Activated gamma-delta T cell treated with anti-CD3 and anti-CD28 coated beads, Interleukin-2, amount 50 U/mL, for 16 hours (primary cell): ENCODE measurements at places on chromosomes 3 and 15.

DNA sequence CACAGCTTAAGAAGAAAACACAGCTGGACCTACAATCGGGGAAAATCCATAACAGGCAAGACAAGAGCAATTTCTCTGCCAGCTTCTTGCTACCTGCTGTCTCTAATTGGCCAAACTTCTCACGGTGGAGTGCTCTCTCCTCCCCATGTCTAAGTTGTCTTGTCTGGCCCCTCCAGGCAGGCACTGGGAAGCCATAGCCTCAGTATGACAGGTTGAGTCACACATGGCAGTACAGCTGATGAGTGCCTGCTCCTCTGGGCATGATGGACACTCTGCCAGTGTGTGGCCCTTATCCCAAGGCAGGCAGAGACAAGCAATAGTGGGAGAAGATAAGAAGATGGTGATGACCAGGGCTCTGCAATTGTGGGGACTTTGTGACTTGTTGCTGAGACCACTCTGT, 551.8 kb downstream of the DIPK2A start:
- DNase-seq = no peak

DNA sequence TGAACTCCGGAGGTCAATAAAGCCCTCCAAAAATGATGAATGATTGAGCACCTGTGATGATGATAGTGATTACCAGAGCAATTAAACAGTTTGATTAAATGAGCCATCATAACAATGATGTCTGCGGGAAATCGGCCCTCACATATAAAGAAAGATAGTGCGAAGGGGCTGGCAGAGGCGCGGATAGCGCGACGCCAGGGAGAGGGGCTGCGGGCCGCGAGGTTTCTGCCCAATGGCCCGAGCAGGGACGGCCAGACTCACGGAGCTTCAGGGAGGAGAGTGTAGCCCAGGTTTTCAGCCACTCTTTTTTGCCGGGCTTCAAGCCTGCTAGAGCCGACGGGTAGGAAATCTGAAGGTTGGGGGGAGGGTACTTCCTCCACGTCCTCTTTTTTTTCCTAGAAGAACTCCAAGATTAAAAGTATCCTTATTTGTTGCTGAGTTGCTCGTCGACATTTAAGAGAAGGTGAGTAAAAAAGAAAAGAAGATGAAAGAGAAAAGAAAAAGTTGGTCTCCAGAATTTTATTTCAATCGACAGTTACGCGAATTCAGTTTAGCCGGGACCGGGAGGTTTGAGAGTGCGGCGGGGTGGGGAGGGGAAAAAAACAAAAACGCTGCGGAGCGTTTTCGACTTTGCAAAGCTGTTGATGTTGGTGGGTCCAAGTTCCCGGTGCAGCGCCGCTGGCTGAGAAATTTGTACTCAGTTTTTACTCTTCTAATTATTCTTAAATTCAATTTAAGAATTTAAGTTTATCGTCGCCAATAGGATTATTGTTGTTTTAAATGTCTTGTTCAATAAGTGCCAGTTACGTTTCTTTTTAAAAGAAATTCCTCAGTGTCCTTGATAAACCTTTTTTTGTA, 2.2 kb upstream of the MEIS2 start:
- DNase-seq = no peak

DNA sequence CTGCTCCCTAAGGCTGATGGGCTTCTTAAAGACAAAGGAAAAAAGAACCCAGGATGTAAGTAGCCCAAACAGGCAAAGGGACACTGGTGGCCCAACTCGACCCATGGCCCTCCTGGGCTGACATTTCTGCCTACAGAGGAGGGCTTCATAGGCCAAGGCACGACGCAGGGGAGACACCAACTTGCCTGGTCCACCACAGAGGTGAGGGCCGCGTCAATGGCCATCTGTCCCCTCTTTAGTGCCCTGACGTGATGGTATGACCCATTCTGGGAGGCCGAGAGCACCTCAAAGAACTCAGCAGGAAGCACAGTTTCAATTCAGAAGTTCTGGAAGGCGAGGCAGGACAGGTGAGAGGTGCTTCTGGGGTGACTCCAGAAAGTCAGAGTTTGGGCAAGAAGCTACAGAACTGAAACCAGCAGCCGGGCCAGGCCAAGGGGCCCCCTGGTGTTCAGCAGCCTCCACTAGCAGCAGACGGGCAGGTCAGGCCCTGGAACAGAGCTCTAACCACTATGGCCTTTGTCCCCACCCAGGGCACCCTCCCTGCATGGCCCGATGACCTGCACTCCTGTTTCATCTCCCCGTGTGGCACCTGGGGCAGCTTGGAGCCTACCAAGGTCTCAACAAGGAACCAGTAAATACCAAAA, 45.1 kb downstream of the HMCES start:
- DNase-seq = no peak

GRCh38 chr3:30245858-30246622, 360.4 kb upstream of the TGFBR2 start:
- no peak for DNase-seq

- no peak for DNase-seq
Observed at GRCh38 chr3:42497009-42497731, 5.3 kb upstream of the VIPR1 start.

DNA sequence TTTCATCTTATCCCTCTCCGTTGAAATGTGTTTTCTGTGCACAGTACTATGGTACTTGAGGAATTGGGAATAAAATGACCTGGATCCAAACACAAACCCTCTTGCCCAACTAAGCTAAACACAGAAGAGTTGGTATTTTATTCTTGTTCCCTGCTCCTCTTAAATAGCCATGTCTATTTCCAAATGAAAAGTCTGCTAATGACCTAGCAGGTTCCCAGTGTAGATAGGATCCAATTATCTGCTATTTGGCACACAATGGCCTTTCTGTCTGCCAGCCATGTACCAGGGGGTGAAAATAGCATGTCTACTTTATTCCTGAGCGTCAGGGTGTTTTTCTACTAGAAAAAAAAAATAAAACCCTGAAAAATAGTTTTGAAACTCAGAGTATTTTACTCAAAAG, 657.0 kb upstream of the NAALADL2 start:
- DNase-seq = no peak

DNA sequence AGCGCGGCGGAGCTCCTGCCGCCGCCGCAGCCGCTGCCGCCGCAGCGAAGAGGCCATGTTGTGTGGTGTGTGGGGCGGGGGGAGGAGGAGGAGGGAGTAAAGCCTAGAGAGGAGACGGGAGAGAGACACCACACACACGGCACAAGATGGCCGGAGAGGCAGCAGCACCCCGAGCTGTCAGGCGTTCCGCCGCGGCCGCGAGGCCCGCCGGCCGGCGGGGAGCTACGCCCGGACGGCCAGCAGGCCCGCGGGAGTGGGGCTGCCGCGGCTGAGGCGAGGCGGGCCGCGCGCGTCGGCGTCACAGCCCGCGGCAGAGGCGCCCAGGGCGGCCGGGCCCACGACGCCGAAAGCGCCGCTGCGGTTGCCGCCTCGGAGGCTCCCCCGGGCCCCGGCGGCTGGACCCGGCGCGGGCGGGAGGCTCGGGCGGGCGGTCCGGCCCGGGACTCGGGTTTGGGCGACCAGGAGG, 17.4 kb upstream of the CHD2 start:
- DNase-seq = no peak

DNA sequence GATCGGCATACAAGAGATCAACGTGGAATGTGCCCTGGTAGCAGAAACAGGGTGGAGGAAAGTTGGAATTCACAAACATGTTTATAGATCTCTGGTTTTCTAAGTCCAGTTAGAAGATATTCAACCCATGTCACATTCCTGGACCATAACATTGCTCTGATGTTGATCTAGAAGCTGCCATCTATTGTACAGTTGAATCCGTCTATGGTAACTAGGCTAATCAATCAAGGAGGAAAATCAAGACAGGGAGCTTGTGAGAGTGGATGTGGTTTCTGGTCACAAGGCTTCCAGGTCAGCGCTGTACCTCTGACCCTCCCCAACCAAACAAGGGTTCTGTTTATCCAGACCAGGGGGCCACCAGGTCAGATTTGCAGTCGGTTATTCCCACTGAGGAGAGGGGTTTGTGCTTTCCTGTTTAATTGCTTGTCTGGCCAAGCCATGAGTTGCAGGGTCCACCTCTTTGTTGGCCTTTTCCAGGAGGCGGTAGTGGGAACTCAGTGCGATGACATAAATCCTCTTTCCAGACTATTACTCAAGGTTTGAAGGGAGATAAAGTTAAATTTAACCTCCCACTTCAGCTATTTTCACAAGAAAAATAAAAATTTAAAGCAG, 130.3 kb downstream of the SLCO3A1 start:
- DNase-seq = no peak

GRCh38 chr3:134381831-134382442, 7.7 kb upstream of the AMOTL2 start:
- DNase-seq = no peak

DNA sequence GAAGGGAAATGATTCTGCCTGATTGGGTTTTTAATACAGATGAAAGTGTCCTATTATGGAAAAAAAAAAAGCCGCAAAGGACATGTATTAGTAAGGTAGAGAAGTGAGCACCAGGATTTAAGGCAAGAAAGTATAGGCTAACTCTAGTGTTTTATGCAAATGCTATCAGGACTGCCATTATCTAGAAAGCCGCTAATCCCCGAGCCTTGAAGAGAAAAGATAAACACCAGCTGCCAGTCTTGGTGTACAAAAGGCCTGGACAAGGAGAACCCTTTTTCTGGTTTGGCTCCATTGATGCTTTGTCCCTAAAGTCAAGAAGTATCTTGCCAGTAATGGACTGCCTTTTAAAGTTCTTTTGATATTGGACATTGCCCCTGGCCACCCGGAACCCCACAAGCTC, 8.6 kb upstream of the TRIM59 start:
- no peak for DNase-seq

GRCh38 chr15:54681584-54681983, 515.2 kb downstream of the RSL24D1 start:
- DNase-seq = no peak

- peak; percentile 60 for DNase-seq
Observed at GRCh38 chr3:120093911-120094775, at the start of gene GSK3B. Gene GSK3B, minus strand, starts transcription at chr3:120094447. Its CDS starts 1,013 bp downstream, at chr3:120093434.

DNA sequence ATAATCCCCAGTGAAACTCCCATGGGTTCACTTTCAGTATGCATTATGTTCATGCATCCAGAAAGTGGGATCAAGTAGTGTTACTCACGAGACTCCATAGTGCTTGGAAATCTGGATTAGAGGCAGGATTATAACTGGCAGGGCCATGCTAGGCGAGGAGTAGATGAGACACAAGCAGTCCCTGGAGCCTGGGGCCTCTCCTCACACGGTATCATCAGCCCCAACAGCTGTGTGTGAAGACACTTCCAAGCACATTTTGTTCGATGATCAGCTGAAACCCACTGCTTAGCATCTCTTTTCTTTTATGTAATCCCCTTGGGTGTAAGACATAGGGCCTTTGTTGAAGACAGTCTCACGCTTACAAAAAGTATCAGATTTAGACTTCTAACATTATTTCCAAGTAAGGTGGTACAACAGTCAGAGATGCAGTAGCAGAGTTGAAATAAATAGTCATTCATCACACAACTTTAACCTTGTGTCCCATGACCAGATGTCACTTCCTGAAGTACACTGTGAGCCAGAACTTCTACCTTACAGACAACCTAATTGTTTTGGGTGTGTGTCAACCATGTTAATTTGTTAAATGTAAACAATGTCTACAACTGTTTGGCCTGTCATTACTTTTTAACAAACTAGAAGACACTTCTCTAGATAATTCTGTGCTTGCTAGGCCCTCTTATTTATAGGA, 116.9 kb downstream of the GADL1 start:
- no peak for DNase-seq

GRCh38 chr3:103195216-103195615, 760.4 kb downstream of the ZPLD1 start:
- no peak for DNase-seq

DNA sequence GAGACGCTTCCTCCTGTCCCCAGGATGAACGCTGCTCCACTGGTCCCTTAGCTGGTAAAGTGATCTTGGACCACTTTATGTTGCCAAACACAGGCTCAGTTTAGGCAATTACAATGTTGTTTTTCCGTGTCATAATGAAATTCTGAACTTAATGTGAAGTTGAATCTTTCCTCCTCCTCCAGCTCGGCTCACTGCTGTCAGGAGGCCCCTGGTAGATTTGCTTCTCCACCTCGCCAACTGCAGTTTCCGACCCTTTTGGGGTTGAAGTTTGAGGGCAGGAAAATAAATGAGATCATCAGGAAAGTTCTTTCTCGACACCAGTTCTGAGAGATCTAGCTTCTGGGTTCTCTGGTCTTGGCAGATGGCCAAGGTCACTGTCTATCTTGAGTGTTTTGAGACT, 27.8 kb downstream of the CFAP161 start:
- DNase-seq = no peak

DNA sequence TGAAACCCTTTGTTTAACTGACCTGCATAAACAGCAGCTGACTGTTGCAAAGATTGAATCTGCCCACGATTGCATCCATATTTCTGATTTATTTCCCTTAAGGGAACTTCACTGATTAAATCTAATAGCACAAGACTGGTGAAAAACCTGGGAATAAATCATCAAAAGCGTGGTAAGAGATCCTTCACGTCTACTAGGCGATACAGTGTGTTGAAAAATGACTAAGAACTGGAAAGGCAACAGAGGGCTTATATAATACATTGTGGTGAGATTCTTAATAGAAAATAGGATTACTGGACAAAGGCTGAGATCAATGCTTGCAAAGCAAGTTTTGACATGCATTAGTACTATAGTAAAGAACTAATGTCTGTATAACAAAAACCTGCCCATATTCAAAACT, 49.0 kb downstream of the POLQ start:
- DNase-seq = no peak

DNA sequence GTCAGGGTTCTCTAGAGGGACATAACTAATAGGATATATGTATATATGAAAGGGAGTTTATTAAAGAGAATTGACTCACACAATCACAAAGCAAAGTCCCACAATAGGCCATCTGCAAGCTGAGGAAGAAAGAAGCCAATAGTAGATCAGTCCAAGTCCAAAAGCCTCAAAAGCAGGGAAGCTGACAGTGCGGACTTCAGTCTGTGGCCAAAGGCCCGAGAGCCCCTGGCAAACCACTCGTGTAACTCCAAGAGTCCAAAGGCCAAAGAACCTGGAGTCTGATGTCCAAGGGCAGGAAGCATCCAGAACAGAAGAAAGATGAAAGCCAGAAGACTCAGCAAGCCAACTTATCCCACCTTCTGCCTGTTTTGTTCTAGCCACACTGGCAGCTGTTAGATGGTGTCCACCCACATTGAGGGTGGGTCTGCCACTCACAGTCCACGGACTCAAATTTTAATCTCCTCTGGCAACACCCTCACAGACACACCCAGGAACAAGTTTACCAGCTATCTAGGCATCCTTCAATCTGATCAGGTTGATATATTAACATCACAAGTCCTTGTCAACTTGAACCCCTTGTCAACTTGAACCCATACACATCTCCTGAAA, 54.2 kb upstream of the ACAD9 start:
- DNase-seq = no peak

DNA sequence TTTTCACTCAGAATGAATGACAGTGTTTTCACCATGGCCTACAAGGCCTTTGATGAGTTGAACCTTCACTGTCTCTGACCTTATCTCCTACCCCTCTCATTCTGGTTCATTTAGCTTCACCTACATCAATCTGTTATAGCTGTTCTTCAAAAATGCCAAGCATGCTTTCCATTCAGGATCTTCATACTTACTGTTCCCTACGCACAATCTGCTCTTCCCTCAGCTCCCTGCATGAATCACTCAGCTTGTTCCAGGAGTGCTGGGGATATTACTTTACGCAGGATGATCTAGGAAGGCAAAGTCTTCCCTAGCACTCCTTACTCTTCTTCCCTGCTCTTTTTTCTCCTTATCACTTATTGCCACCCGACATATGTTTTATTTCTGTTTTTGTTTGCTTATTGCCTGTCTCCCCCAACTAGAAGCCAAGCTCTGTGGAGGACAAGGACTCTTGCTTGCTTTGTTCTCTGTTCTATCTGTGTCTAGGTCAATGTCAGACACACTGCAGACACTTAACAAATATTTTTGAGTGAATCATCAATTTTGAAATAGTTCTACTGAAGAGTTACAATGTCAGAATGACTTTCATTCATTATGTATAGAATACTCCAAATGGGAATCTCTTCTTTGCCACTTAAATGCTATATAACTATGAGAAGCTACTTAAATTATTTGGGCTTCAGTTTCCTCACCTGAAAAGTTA, 238.3 kb upstream of the FEZF2 start:
- DNase-seq = no peak
